ENCODE measurements at places on chromosomes 2 and 18.

GRCh38 chr2:202149155-202149762, 76.2 kb downstream of the KIAA2012 start:
- no peak for DNase-seq

DNA sequence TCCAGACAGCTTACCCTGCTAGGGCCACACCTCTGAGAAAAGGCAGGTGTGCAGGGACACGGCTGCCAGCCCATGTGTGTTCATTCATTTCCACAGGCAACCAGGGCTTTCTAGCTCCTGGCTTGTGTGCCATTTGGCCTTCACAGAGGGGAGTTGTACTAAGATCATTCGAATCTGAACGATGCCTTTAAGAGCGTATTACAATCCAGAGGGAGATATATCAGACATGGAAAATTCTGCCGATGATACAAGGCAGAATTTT, 64.2 kb upstream of the OTOF start:
- DNase-seq, result no peak

- no peak for DNase-seq
Measured at GRCh38 chr2:222572264-222572721, 83.6 kb downstream of the FARSB start.

DNA sequence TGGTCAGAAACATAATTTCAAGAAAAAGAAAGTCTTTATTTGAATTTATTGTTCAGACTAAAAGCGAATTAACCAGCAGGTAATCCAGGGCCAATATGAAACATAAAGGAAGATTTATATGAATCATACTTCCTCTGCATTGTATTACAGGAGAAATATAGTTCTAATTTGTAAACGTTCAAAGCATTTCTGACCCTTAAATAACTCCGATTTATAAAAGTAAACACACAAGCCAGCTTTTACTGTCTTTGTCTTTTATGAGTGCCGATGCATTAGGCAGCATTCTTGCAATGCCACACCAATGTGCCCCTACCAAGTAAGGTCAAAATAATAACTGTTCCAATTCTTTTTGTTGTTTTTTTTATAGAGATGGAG, 118.8 kb upstream of the RBBP8 start:
- DNase-seq, result no peak

- no peak for DNase-seq
Measured at GRCh38 chr18:13335903-13336302, 117.3 kb downstream of the LDLRAD4 start.

DNA sequence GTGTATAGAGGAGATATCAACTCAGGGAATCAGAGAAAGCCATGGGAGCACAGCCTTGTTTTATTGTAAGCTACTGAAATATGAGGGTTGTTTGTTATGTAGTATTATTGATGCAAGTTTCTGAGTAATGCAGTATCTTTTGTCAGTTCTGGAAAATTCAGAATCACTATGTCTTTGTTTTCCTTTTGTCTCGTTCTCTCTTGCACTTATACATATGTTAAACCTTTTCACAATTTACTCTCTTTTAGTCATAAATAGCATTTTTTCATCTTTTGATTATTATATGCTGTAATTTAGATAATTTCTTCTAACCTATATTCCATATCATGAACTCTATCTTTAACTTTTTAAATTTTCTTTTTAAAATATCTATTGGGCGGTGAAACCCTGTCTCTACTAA, 85.0 kb upstream of the COL3A1 start:
- DNase-seq, result no peak

GRCh38 chr2:200624658-200625057, 38.8 kb downstream of the AOX1 start:
- no peak for DNase-seq

DNA sequence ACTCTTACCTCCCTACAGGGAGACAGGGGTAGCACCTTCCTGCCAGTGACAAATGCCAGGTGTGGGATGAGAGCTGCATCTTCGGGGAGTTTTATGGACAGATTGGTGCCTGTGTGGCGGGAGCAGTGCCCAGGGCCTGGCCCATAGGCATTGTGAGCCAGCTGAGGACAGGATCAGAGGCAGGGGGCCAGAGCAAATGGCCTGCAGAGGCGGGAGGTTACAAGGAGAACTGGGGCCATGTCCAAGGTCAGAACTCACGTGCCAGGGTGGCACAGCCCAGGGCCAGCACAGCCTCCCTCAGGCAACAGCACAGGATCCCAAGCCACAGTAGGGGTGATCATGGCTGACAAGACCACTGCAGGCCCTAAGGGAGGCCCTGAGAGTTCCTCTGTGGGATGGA, 40.2 kb upstream of the MCFD2 start:
- DNase-seq, result no peak

GRCh38 chr2:74179063-74179865, 585 bp upstream of the MOB1A start:
- no peak for DNase-seq

- no peak for DNase-seq
Measured at GRCh38 chr2:215614296-215614695, 178.4 kb upstream of the FN1 start.

DNA sequence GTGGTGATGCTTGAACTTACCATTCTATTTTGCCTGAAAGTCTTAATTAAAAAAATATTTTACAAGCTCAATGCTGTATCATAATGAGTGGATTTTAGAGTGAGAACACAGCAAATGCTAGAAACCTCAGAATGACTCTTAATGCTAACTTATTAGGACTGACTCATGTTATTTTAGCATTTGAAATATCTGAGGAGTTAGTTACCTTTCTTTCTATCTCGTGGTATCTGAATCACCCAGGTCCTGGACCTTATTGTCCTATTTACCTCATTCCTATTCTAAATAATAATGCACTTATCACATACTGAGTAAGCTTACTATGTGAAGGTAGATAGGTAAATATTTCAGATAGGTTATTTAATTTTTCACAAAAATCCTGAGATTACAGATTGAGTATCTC, 70.7 kb downstream of the SOS1 start:
- DNase-seq, result no peak

DNA sequence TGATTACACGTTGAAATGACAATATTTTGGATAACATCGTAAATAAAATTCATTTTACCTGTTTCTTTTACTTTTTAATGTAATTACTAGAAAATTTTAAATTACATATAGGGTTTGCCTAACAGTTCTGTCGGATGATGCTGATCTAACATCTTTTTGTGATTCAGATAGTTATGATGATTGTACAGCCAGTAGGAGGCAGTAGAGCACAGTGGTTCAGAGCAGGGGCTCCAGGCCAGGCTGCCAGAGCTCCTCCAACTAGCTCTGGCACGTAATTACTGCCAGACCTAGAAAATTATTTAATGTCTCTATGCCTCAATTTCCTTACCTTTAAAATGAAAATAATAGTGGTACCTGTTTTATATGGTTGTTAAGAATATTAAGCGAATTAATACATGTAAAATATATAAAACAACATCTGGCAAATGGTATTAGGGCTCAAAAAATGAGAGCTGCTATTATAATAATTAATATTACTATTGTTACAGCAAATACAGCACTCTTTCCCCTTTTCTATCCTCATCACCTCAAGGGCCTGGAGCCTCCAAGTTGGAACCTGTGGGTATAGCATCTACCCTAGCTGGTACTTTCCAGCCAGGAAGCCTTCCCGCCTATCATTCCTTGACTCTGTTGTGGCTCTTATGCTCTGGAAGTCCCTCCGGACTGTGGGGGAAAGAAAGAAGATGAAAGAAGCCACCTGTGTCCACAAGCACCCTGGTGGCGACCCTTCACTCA, 47.7 kb upstream of the PLA2R1 start:
- peak; percentile 45 for DNase-seq

- DNase-seq, result peak; percentile 12
Measured at GRCh38 chr18:48409591-48410094, 460 bp upstream of the ZBTB7C start.

GRCh38 chr2:2840681-2841300, 509.7 kb upstream of the MYT1L start:
- no peak for DNase-seq

GRCh38 chr18:22433956-22434355, 16.2 kb upstream of the CTAGE1 start:
- no peak for DNase-seq

- DNase-seq, result no peak
Measured at GRCh38 chr2:170106102-170106840, 71.7 kb upstream of the MYO3B start.

DNA sequence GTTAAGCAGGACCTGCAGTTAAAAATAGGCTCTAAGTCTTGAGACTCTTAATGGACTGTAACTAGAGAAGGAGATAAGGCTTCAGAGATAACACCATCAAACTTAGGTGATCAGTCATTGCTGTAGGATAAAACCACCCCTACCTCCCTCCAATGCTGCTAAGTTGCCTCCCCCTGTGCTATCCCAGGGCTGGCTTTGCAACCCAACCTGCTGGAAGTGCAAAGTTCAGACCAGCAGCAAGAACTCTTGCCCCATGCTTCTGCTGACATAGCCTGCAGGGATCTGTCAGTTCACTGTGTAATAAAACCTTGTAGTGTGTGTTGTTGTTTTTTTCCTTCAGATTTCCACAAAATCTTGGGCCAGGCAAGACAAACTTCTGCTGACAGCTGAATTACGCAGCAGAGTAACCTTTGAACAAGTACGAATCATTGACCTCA, 57.4 kb upstream of the EPB41L3 start:
- no peak for DNase-seq

- DNase-seq, result no peak
Measured at GRCh38 chr2:8983571-8983970, 19.9 kb downstream of the MBOAT2 start.

DNA sequence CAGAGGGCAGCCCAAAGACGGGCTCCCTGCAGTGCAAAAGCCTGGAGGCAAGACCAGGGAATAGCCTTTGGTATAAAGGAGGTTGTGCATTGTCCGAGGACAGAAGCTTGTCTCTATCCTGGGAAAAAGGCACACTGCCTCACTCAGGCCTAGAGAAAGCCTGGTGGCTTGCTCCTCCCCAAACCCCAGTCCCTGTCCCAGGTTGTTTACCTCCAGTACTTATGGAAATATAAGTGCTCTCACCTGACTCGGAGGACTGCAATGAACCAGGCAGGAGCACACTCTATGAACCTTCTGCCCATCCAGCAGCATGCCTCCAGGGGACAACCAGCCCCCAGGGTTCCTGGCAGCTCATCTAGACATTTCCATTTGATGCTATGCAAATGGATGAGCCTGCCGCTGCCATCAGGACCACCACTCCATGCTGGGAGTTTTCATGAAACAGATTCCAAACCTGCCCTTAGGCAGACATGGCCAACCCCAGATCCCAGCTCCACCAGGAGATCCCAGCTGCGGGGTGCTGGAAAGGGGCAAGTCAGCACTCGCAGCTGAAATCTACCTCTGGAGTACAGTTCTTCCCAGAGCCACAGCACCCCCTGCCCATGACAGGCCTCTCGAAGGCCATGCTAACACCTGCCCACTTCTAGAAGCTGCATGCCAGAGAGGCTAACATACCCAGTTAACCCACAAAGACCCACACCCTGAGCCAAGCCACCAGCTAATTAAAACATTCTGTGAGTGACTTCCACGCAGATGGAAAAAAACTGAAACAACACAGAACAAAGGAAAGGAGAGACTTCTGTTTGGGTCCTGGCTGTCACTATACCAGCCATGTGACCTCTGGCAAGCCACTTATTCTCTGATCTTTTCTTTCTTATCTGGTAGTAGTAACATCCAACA, 101.7 kb downstream of the TTC32 start:
- DNase-seq, result no peak

DNA sequence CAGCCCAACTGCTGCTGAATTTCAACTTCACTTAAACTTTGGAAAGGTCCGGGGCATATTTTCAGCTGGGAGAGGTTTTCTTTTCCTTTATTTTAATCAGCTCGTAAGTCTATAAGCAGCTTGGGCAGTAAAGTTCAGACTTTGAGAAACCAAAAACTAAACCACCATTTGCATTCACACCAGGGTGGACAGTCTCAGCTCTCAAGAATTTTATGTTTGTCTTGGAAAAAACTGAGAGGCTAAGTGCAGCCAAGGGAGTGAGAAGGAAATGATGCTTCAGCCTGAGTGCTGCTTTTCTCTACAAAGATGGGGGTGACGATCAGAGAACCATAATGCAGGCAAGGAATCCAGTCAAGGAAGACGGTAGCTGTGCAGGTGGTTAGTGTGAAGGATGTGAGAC, 30.2 kb downstream of the MCFD2 start:
- no peak for DNase-seq

DNA sequence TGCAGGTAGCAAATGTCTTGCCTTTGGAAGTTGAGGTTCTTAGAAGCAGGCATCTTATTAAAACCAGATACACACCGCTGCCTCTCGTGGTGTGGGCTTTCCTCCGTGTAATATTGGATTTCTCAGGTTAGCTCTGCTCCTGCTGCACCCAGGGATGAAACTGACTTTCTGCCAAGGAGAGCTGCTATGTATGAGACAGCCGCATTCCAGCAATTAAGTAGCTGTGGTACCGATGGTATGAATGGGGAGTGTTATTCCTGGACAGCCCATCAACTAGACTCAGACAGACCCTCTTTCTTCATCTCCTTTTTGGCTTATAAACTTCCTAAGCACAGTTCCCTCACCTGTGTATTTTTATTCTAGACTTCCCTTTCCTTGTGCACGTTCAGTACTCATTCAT, 6.8 kb upstream of the EHD3 start:
- DNase-seq, result no peak

All from HuH-7 (cell line).